ENCODE measurements at places on chromosomes 11 and 22. TPM values are rescaled to one million over a fixed set of nuclear protein-coding genes. Genes with fewer than 3 reads are reported as not detected.

The ACTN3 gene
- not detected for total RNA-seq

The KCNJ5 gene
- 0.06 TPM for total RNA-seq

The TMEM191C gene
- total RNA-seq: 3.0 TPM

The FAM180B gene
- total RNA-seq: not detected

The RFPL2 gene
- total RNA-seq: not detected

The SNX32 gene
- total RNA-seq: 0.37 TPM

The PLA2G3 gene
- 0.13 TPM for total RNA-seq

The APOL4 gene
- 0.37 TPM for total RNA-seq

The OR52I2 gene
- not detected for total RNA-seq

The MMP10 gene
- 3.9 TPM for total RNA-seq

The VSIG10L2 gene
- total RNA-seq: not detected

The MOV10L1 gene
- total RNA-seq: 7.8 TPM

The ANGPTL5 gene
- 0.92 TPM for total RNA-seq

The CALCB gene
- not detected for total RNA-seq

The RBMXL2 gene
- total RNA-seq: not detected

The DDIAS gene
- total RNA-seq: 1.9 TPM

The OR51B5 gene
- total RNA-seq: 0.40 TPM

The MS4A3 gene
- not detected for total RNA-seq

The MMP8 gene
- total RNA-seq: not detected

The SMC1B gene
- total RNA-seq: 0.13 TPM

The OR5B21 gene
- total RNA-seq: not detected

The RASSF10 gene
- total RNA-seq: not detected

The PRR5L gene
- total RNA-seq: 7.6 TPM

The PRMT3 gene
- total RNA-seq: 17.6 TPM

The PATE4 gene
- total RNA-seq: not detected

The BTG4 gene
- total RNA-seq: not detected

The ARHGEF17 gene
- total RNA-seq: 31.4 TPM

The LARGE2 gene
- not detected for total RNA-seq

The A4GALT gene
- total RNA-seq: 33.6 TPM

The HOATZ gene
- total RNA-seq: not detected

All from aortic smooth muscle cell (primary cell).